ENCODE measurements at places on chromosomes 1 and 21.
A peak's percentile ranks its signal among the peaks of the same experiment; 100 is the strongest.

DNA sequence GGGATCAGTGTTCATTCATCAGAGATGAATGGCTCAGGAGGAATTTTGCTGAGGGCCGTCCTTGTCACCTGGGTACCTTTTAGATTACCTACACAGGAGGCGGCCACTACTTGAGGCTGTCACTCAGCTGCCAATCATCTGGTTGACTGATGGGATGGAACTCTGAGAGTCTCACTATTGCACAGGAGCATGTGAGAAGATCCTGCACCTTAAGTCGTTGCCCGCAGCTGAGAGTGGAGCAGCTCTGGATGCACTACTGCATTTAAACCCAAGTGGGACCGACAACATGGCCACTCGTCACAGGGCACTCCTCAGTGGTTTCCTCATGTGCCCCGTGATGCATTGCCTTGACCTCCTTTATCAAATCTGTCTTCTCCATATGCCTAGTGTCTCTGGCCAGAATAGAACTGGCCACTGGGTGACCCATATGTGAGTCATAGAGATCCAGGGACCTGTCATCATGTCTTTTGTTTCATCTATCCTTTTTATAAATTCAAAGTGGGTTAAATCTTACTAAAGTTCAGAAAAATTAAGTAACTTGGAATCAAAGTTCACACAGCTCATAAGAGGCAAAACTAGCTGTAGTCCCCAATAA lies 165.5 kb downstream of the ZSCAN20 start:
- DNase-seq, result no peak

DNA sequence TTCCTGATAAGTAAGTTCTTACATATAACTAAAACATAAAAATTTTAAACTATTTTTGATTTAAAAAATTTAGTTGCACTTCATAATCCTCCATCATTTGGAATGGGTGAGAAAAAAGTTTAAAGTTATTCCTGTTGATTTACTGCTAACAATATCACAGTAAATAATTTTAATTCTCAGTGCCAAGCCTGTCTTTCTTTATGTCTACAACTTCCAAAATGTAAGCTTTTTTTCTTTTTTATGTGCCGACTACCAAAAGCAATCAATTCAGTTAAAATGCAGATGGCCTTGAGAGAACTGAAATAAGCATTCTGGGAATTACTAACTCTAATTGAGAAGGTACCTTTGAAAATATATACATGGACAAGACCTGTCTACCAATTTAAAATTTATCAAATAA lies 1224.3 kb upstream of the B3GALT2 start:
- DNase-seq, result no peak

DNA sequence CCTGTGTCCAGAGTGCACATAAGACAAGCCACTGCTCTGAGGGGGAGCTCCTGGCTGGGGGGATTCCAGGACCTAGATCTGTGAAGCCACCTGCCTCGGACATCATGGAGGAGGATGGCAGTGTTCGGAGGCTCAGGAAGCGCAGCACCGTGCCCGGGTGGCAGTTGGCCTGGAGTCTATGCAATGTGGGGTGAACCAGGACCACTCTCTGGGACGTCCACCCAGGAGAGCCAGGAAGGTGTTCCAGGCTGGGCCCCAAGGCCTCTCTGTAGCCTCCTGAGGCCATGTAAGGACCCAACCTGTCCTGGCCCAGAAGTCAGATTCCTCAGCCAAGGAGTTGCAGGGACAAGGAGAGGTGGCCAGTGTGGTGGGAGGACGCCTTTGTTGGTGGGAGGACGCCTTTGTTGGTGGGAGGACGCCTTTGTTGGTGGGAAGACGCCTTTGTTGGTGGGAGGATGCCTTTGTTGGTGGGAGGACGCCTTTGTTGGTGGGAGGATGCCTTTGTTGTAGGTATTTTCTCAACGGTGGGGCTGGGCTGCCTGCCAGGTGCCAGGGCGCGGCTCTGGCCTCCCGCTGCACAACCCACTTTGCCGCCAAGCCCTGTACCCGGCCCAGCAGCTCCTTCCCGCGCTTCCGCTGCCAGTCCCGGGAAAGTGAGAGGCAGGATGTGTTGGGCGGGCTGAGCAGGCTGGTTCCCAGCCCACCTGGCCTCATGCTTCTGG lies 30.6 kb upstream of the BMP8B start:
- no peak for DNase-seq

- peak; percentile 93 for DNase-seq
These were observed at the start of gene LAMC1 for GRCh38 chr1:183023146-183023600. LAMC1 (plus strand) TSS chr1:183023420; CDS start chr1:183023717, 297 bp downstream.

- no peak for DNase-seq
These were observed 721 bp downstream of the LRRIQ3 start for GRCh38 chr1:74197255-74197654.

GRCh38 chr1:237756304-237756967 lies 134.3 kb downstream of the ZP4 start:
- no peak for DNase-seq

- DNase-seq, result no peak
These were observed 1.9 kb upstream of the KCNA10 start for GRCh38 chr1:110520827-110521226.

DNA sequence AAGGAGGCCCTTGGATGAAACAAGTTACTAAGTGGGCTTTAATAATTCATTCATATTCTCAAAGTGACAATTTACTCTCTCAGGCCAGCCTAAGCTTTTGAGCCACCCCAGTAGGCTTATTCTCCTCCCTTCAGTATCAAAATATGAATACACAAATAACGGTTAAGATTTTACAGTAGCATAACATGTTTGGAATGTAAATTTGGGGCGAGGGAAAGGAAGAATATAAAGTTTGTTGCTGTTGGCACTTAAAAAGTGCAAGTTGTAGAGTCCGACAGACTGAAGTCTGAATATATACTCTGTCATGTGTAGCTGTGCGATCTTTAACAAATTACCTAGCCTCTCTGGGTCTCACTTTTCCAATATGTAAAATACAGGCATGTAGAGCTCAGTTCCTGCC lies 22.6 kb upstream of the MYSM1 start:
- no peak for DNase-seq

DNA sequence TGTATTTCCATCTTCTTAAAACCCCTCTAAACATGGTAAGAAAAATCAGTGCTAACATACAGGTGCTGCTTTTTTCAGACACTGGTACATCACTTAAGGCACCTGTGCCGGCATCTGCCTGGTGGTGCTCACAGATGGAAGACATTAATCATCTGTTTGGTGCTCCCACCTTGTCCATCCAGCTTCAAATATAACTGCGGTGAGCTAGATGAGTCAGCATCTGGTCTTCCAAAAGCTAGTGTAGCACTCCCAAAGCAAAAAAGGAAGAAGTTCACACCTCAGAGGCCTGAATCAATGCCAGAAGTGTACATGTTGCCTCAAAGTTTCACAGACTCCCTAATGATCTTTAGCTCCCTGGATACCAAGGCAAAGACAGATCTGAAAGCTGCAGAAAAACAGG lies 44.4 kb downstream of the TM2D1 start:
- DNase-seq, result no peak

GRCh38 chr1:1189111-1189510 lies 15.4 kb downstream of the TTLL10 start:
- no peak for DNase-seq

GRCh38 chr1:218456444-218456843 lies 111.3 kb downstream of the TGFB2 start:
- DNase-seq, result no peak

- no peak for DNase-seq
These were observed 55.6 kb downstream of the ZNF281 start for GRCh38 chr1:200354243-200354642.

GRCh38 chr1:239758756-239759155 lies 332.9 kb upstream of the FMN2 start:
- DNase-seq, result no peak

GRCh38 chr1:154353460-154353904 lies 28.2 kb downstream of the ATP8B2 start:
- DNase-seq, result no peak

DNA sequence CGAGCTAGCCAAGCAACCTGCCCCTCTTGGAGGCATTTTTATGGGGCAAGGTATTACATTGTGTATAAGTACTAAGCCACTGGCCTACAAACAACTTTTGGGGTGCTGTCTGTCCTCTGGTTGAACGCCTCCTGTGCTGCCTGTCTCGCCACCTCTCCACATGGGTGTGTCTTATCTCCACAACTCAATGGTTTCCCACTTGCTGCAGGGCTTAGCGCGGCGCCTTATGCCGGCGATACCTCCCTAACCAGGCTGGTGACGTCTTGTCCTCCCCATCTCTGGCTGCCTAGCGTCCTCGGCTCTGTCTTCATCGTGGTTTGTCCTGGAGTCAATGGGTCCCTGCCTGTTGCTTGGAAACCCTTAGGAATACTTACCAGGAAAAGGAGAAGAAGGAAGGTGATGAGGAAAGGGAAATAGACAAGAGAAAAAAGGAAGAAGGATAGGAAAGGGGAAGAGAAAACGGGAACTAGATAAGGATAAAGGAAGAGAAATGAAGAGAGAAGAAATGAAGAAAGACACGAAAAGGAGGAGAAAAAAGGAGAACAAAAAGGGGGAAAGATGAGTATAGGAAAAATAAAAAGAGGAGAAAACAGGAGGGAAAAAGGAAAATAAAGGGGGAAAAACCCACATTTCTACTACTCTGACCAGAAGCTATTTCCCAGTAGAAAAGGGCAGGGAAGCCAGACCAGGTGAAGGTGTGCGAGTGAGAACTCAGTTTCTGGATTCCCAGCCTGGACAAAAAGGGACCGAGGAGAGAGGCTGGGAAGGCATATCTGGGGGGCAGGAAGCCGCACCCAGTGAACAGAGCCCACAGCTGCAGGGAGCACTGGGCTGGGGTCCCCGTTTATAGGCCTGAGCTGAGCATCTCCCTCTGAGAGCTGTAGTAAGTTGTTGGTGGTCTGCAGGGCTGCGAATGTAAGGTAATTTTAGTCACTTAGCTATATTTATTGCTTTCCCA lies 86.2 kb downstream of the CLIC6 start:
- no peak for DNase-seq

DNA sequence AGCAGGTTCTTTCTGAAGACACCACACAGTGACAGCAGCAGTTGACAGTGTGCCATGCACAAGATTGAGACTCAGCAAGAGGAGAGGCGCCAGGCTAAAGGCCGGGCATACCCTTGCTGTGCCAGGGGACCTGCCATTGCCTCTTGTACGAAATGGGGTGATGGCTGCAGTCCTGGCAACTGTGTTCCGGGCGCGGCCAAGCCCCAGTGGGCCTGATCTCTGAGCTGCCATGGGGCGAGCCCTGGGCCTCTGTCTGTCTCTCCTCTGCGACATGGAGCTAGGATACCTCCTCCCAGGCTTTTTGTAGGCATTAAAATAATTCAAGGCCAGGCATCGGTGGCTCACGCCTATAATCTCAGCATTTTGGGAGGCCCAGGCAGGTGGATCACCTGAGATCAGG lies 9.6 kb upstream of the TRAPPC10 start:
- DNase-seq, result no peak

DNA sequence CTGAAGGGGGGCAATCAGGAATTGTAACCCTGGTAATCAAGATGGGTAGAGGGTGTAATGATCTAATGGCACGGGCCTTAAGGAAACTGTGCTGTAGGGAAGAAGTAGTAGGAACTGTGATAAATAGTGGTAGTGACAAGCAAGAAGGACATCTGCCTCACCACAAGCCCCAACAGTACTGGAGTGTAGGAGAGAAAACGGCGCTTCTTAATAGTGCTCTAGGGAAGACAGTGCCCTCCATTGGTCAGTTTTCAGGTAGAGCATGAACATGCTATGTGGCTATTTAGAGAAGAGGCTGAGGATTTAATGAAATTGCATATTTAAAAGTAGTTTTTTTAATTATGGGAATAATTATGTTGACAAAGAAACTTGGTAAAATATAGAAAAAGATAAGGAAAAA lies 32.2 kb downstream of the SLC30A7 start:
- DNase-seq, result no peak

DNA sequence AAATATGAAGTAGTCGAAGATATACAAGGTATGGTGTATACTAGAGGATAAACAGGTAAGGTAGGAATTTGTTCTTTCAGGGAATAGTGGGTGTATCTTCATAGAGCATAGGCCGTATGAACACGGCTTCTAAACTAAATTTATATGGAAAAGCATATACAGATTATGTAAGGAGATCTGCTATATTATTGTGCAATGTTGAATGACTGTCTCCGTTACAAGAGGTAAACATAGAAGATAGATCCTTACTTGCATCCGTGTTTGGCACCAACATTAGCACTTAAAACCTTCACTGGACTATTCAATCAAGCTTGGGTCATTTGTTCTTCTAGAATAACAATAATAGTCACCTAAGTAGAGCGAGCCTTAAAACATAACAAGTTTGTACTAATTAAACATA lies 45.9 kb downstream of the CLEC20A start:
- no peak for DNase-seq

- DNase-seq, result no peak
These were observed 26.2 kb downstream of the TRIM67 start for GRCh38 chr1:231188072-231188471.

DNA sequence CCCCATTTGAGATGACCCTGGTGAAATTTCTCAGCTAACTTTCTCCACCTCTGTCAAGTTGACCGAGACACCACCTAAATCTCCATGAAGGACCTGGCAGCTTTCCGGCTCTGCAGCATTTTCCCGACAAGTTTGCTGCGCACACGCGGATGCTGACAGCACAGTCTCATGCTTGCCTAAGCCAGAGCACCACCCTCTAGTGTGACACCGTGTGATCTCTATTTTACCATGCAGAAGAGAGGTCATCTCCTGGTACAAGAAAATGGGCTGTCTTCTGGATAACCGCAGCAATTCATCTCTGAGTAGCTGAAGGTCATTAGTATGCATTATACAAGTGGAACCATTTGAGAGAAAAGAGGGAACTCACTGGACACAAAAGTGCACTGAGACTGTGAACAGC lies 38.9 kb upstream of the H6PD start:
- no peak for DNase-seq

DNA sequence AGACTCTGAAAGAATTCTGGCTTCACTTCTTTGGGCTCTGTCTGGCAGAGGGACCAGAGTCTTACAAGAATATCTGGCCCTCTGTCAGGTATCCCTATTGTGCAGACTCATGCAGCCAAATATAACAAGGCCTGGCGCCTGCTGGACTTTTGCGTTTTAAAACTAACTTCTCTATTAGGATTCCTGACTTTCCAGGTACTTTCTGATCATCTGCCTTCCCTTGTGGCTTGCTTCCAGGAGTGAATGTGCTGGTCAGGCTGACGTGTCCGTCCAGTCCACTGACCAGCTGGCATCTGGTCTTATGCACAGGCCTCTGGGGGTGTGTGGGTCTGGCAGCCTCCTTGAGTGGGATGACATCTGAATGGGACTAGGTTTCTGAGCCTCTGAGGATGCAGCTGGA lies 8.6 kb upstream of the RAB29 start:
- no peak for DNase-seq

DNA sequence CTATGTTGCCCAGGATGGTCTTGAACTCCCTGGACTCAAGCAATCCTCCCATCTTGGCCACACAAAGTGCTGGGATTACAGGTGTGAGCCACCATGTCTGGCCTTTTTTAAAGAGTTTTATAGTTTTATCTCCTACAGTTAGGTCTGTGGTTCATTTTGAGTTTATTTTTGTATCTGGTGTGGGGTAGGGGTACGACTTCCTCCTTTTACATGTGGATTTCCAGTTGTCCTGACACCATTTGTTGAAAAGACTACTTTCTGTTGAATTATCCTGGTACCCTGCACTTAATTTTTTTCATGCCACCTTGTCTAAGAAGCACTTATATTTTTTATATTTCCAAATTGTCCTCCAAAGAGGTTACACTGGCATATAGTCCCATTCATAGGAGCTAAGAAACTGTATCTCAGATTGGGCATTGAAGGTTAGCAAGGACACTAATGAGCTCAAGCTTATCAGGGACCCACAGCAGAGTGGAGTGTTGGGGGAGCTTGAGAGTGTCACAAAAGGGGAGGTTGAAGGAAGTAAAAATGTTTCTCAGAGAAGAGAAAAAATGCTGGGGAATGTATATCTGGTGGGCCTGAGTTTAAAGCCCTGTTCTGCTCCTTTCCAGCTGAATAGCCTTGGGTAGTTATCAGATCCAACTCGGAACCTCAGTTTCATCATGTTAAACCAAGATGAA lies 23.4 kb upstream of the MEF2D start:
- no peak for DNase-seq
